ENCODE measurements at places on chromosomes 2 and 18.
A peak's percentile ranks its signal among the peaks of the same experiment; 100 is the strongest.

DNA sequence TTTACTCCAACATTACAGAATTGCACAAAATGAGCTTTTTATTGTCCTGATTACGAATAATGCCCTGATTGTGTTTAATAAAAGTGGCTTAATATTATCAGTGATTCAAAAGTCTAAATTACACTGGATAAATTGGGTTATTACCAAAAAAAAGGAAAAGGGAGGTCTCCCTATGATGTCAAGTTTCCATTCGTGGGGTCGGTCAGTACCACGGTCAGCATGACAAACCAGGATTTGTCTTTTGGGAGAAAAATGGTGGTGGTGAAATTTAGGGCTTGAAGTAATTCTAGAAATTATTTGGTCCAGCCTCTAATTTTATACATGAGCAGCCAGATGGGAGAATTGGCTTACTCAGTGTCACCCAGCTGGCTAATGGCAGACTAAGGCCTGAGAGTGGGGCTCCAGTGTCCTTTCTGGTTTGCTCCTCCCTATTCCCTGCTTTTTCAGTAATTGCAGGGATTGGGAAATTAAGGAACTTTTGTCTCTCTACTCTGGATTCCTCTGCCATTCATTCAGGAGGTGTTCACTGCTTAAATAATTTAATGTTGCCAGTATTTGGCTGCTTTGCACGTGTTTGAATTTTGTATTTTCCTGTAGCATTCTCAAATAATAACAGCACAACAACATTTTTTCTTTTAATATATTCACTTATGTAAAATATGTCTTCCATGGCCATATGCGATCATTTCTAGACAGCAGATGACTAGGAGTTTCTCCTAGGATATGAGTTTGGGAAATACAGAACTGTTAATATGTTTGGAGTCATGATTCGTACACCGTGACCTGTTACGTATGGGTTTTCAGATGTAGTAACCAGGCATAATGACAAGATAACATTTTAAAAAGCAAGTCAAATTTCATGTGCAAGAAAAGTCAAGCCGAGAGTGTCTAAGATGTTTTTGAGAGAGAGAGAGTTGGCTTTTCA is 128.9 kb upstream of the NOSTRIN start:
- no peak for DNase-seq

DNA sequence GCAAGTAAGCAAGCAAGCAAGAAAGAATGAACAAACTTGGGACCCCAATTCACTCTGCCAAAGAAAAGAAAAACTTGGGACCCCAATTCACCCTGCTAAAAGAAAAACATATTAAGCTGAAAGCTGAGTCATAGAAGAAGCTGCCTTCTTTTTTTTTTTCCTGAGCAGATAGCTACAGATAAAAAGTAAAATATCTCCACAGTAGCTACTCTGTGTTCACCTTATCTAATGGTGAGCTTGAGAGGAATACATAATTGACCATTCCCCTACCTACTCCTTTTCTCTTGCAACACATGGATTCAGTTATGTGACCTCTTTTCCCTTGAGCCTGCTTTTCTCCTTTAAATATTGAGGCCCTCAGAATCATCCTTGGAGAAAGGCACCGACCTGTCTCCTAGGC is 63.0 kb downstream of the MCFD2 start:
- no peak for DNase-seq

GRCh38 chr2:64987001-64987955 is 1.9 kb upstream of the SLC1A4 start:
- DNase-seq, result peak; percentile 26

- no peak for DNase-seq
These were observed 23.3 kb upstream of the CREB1 start for GRCh38 chr2:207506426-207506825.

DNA sequence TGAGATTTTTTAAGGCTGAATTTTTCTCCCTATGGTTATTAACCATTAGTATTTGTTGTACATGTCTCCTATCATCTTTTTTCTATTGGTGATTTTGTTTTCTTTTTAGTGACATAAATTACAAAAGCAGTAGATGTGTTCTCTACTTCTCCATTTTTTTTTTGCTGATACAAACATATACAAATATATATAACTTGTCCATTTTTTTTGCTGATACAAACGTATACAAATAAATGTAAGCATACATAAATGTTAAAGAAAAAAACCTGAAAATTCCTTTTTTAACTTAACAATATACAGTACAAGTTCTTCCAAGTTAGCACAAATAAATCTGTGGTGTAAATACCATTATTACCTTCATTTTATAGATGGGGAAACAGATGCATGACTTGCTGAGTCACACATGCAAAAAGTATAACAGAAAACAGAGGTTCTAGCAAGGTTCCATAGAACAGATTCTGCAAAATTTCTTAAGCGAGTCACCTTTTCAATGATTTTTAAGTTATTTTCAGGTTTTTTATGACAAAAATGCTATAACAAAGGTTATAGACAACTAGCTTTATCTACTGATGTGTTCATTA is 2.1 kb downstream of the MSGN1 start:
- no peak for DNase-seq

- no peak for DNase-seq
These were observed 50.7 kb downstream of the FMNL2 start for GRCh38 chr2:152385650-152386049.

DNA sequence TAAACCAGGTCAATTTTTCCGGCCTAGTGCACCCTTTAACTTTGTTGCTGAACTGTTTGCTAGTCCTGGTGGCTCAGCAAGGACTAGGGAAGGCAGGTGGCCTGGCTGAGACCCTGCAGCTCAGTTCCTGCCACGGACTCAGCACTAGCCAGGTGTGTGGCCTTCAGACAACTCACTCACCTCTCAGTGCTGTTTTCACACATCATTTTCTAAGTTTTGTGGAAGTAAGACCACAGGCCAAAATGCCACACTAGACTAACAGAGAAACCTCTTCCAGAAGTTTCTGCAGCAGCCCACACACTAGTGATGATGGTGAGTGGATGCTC is 65.9 kb upstream of the SLC1A4 start:
- DNase-seq, result no peak

DNA sequence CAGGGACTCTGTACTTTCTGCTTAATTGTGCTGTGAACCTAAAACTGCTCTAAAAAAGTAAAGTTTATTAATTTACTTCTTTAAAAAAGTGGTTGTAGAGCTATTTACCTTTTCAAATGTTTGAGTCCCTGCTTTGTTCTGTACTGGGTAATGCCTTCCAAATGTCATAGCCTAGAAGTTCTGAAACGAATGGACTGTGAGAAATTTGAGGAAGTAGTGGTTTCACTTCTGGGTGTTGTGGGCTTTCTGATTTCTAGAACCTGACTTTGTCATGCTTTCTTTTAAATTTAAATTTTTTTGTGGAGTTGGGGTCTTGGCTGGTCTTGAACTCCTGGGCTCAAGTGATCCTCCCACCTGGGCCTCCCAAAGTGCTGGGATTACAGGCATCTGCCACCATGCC is 44.6 kb downstream of the SMAD4 start:
- no peak for DNase-seq

GRCh38 chr2:46489423-46490174 is 10.2 kb downstream of the TMEM247 start:
- DNase-seq, result no peak

DNA sequence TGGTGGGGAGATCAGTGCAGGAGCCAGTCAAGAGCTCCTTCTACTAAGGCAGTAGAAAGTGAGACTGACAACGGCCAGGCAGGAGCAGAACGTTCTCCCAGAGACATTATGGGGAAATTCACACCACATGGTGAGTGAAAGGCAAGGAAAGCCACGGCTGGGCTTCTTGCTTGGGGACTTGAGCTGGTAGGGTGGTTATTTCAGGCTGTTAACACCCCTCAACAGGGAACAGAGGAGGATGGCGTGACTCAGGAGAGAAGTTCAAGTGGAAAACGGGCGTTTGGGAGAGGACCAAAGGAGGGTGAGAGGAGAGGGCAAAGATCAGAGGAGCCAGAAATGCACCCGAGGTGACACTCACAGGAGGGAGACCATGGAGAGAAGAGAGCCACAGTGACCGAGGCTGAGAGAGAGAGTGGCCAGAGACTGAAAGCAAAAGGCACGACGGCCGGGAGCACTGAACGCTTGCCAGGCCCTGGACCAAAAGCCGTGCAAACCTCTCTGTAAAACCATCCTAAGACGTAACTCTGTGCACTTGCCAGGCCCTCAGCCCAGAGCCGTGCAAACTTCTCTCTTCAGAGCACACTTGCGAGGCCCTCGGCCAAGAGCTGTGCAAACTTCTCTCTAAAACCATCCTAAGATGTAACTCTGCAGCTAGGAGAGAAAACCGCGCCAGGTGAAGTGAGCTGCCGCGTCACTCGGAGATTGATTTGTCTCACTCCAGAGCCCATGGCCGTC is 7.7 kb downstream of the TPO start:
- DNase-seq, result no peak

DNA sequence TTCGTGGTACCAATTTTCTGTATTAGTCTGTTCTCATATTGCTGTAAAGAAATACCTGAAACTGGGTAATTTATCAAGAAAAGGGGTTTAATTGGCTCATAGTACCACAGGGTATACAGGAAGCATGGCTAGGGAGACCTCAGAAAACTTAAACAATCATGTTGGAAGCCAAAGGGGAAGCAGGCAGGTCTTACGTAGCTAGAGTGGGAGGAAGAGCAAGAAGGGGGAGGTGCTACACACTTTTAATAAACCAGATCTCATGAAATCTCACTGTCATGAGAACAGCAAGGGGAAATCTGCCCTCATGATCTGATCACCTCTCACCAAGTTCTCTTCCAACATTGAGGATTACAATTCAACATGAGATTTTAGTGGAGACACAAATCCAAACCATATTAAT is 226.8 kb upstream of the TPO start:
- DNase-seq, result no peak

DNA sequence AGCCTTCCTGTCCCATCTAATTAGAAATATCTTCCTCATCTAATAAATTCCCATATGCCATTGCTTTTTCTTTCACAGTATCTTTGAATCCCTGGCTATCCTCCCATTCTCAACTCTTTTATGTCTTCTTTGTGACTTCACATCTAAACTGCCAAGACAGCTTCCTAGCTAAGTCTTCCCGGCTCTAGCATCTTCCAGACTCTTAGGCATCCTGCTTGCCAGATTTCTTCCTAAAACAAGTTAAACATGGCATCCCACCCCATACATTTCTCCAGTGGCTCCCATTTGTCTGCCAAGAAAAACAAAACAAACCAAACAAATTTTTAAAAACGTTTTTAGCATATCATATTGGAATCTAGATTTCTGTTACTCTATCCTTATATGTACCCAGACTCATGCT is 751.9 kb downstream of the MBD2 start:
- DNase-seq, result no peak

- DNase-seq, result no peak
These were observed 84.0 kb downstream of the DYNAP start for GRCh38 chr18:54675076-54675475.

- no peak for DNase-seq
These were observed 670.0 kb upstream of the ACVR2A start for GRCh38 chr2:147174824-147175254.

GRCh38 chr2:189579585-189580186 is 900 bp downstream of the SLC40A1 start:
- no peak for DNase-seq

DNA sequence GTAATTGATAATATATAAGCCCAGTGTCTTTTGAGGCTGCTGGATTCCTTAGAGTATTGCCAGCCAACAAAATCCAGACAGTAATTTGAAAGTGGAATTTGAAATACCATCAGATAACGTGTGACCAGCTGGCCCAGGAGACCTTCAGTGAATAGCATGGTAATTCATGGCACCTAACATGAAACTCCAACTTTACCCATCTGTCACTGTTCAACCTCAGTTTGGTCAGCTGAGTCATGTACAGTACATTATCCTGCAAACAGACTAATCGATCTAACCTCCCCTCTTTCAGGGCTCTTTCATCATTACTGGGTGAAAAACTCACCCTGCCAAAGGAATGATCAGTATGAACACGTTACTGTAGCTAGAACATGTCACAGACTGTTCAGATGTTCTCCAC is 230.6 kb downstream of the DOK6 start:
- no peak for DNase-seq

DNA sequence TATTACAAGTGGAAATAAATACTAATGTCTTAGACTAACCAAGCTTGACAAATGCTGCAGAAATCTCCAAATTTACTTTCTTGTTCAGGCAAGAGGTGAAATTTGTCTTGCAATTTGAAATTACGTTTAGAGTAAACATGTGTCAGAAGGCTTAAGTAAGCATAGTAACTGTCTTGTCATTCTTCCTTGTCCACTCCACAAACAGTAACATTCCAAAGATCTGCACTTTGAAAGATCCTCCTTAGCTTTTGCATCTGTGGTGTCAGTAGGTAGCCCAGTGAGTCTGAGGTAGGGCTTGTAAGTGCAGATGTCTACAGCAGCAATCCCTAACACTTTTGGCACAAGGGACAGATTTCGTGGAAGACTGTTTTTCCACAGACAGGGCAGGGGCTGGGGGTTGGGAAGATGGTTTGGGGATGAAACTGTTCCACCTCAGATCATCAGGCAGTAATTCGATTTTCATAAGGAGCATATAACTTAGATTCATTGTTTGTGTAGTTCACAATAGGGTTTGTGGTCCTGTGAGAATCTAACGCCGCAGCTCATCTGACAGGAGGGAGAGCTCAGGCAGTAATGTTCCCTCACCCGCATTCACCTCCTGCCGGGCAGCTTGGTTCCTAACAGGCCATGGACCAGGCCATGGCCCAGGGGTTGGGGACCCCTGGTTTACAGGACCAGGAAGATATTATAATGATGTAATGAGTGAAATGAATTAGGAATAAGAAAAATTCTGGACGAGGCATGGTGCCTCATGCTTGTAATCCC is 18.6 kb downstream of the RASGRP3 start:
- no peak for DNase-seq

DNA sequence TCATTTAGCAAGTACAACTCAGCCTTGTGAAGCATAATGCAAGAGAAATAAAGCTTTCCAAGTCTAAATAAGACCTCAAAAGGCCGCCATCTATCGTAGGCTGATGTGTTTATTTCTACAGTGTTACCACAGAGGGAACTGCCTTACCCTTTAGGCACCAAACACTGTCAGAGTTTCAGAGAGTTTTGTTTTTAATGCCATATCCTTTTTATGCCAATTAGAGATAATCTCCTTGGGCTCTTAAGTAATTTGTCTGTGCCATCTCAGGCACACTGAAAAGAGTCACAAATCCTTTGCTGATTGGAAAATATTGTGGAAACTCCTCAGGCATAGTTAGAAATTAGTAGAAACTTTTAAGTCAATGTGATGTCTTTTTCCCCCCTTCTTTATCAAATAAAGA is 797.1 kb downstream of the SLC4A3 start:
- no peak for DNase-seq

- DNase-seq, result no peak
These were observed 5.1 kb downstream of the NFATC1 start for GRCh38 chr18:79400591-79401381.

DNA sequence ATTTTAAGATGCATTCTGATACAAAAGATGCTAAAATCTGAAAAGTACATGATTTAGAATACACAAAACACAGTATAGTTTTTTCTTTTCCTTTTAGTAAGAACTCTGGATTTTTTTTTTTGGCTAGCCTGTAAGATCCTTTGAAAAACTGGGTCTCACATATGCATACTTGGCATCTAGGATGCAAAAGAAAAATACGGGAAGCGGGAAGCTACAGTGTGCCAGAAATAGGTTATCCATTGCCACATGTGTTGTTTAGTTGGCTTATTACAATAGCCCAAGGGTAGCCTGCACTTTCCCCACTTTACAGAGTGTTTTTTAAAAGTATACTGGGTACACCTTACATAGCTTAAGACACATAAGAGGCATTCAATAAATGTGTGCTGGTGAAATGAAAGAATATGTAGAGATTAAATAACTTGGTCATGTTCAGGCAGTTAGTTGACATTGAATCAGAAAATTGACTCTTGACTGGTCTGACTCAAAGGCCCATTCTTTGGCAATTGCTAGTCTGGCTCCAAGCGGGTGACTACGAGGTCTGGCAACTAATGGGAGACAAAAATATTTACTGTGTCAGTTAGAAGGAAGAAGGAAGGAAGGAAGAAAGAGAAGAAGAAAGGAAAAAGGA is 286.8 kb upstream of the TRIB2 start:
- no peak for DNase-seq

Data from NCI-H1417 (cell line).